Omental fat pad (tissue), 4 donors: ENCODE measurements at places on chromosomes 11 and 22.

DNA sequence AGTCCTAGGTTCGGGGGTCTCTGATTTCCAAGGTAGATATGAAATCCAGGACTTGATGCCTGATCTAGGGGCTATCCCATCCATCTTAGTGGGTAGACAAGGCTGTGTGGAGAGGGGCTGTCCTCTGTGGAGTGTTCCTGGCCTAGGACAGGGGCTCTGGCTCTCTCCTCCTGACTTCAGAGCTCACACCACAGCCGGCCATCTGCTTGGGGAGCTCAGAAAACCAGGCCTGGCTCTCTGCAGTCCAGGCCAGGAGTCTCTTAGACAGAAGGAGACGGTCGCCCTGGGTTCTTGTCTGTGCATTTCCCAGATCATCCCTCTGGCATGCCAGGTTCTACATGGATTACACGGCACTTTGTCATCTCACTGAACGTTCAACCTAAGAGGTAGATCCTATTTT is 17.9 kb downstream of the TUB start:
- DNase-seq, result no peak

- no peak for DNase-seq
Observed at GRCh38 chr11:102061276-102061675, 14.0 kb downstream of the CFAP300 start.

- DNase-seq, result no peak
Observed at GRCh38 chr11:24934733-24935439, 438.0 kb downstream of the LUZP2 start.

GRCh38 chr22:22235558-22235957 is 9.0 kb upstream of the VPREB1 start:
- no peak for DNase-seq

GRCh38 chr22:28094771-28095170 is 175.7 kb upstream of the PITPNB start:
- no peak for DNase-seq

GRCh38 chr11:134488913-134489312 is 76.9 kb upstream of the B3GAT1 start:
- no peak for DNase-seq

- no peak for DNase-seq
Observed at GRCh38 chr11:109796253-109796652, 296.9 kb upstream of the ZC3H12C start.

DNA sequence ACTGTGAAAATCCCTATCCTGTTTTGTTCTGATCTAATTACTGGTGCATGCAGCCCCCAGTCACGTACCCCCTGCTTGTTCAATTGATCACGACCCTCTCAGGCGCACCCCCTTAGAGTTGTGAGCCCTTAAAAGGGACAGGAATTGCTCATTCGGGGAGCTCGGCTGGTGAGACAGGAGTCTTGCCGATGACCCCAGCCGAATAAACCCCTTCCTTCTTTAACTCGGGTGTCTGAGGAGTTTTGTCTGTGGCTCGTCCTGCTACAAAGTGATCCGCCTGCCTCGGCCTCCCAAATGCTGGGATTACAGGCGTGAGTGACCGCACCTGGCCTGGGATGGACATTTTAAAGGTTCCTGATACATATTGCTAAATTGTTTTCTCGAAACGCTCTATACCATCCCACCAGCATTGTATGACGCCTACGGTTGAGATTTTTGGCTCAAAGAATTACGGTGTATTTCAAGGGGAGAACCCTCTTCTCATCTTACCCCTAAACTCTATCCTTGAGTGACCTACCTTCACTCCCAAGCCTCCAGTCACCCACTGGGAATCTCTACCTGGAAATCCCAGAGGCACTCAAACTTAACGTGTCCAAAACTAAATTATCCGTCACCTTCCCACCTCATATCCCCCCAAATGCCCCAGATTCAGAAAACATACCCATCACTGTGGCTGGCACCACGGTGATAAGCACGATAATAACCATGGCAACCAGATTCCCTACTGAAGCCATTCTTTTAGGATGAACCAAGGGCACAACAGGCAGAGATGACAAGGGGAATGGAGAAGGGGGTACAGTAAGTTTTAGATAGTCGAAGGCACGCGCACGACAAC is 789 bp upstream of the POLA2 start:
- no peak for DNase-seq

- DNase-seq, result no peak
Observed at GRCh38 chr11:84501750-84502149, 1125.4 kb downstream of the DLG2 start.

GRCh38 chr11:96275801-96276594 is 67.0 kb downstream of the MAML2 start:
- DNase-seq, result no peak

DNA sequence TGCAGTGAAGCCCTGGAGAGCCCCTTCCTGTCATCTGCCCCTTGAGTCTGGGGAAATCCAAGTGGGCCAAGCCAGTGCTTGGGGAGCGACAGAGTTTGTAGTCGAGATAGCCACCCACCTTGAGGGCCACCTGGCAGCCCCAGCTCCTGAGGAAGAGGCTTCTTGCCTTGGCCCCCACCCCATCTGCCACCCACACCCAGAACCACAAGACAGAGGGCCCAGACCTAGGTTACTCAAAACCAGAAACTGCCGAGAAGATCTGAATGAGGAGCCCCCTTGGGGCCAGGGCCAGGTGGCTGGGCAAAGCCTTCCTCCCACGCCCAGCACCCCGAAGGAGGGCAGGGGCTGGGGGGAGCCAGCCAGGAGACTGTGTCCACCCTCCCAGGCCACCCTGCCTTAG is 18.8 kb upstream of the PRR5 start:
- no peak for DNase-seq
